Stimulated activated CD8-positive, alpha-beta memory T cell treated with anti-CD3 and anti-CD28 coated beads, Interleukin-15, amount 100 ng/mL, for 24 hours (primary cell): ENCODE measurements at places on chromosomes 2 and 18.

DNA sequence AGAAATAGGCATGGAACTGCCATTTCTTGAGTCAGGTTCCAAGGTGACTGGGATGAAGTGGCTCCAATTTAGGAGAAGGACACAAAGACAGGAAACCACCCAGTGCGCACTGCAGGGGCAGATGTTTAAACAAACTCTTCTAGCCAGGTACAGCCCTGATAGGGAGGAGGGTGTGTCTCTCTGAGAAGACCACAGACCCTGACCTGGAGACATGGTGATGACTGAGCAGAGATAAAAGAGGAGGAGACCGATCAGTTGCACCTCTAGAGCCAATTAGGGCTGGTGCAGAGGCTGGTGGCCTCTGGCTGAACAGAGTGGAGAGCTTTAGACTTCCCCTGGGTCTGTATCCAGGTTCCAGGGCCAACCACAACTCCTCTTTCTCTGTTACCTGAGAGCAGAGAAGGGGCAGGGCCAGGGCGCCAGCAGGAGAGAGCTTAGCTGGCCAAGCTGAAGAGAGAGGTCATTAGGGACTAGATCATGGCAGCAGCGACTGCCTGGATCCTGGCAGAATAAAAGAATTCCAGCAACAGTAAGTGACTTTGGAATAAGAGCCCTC is 5.4 kb upstream of the SPOPL start:
- no peak for DNase-seq

- DNase-seq, result no peak
These were observed 348.7 kb upstream of the CDH20 start for GRCh38 chr18:60984510-60984909.

- DNase-seq, result no peak
These were observed 128.9 kb downstream of the WDSUB1 start for GRCh38 chr2:159157361-159158209.

- no peak for DNase-seq
These were observed 253.0 kb downstream of the DCDC2C start for GRCh38 chr2:3956406-3956805.

DNA sequence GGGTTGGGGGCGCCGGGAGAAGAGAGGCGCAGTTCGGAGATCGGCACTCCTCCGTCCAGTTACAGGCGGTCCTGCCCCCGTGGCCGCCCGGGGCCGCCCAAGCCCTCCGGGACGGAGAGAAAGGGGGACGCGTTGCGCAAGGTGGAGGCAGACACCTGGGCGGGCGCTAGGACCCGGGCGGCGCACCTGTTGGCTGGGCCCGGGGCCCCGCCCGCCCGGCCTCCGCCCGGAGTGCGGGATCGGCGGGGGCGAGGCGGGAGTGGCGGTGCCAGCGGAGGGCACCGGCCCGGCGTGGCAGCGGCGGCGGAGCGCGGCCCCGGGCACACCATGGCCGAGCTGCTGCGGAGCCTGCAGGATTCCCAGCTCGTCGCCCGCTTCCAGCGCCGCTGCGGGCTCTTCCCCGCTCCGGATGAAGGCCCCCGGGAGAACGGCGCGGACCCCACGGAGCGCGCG is at the start of gene SGPP2:
TSS of gene SGPP2 (plus strand) at position 268 of the 453 bp plus-strand sequence. CDS start at position 328, 60 bp downstream.
- no peak for DNase-seq

- no peak for DNase-seq
These were observed 12.6 kb downstream of the NDUFAF7 start for GRCh38 chr2:37244017-37244416.

DNA sequence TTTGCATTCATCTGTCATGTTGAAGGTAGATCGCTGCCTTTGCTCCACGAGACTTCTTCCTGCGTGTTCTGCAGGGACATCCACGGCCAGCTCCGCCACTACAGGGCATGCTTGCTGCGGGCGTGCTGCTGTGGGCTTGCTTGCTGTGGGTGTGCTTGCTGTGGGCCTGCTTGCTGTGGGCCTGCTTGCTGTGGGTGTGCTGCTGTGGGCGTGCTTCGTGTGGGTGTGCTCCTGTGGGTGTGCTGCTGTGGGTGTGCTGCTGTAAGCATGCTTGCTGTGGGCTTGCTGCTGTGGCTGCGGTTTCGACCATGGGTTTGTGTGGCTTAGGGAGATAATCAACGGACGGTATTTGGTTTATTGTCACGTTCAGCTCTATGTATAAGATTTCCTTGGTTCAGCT is 161.3 kb upstream of the NFATC1 start:
- DNase-seq, result no peak

DNA sequence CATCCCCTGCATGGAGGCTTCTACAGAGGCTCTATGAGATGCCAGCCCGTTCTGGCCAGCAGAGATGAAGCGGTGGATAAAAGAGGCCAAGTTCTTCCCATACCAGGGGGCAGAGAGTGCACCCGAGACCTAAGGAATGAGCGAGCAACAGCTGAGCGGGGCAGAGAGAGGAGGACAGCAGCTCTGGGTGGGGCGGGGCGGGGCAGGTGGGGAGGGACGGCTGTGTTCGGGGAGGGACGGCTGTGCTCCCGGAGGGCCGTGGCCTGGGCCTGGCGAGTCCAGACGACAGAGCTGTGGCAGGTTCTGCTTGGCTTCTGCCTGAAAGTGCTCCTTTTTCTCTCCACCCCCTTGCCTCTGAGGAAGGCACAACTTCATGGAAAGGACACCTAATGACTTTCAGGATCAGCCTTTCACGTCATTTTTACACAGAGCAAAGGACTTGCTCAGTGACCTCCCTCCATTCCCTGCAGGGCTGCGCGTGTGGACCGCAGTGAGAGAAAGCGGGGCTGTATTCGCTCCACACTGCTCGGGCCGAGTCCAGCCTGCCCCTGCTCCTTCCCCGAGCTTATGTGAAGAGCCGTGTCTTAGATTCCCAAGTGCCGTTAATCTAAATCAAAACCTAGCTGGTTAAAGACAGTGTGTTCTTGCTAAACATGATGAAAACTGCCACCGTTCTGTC is 232.9 kb downstream of the HDAC4 start:
- DNase-seq, result no peak

DNA sequence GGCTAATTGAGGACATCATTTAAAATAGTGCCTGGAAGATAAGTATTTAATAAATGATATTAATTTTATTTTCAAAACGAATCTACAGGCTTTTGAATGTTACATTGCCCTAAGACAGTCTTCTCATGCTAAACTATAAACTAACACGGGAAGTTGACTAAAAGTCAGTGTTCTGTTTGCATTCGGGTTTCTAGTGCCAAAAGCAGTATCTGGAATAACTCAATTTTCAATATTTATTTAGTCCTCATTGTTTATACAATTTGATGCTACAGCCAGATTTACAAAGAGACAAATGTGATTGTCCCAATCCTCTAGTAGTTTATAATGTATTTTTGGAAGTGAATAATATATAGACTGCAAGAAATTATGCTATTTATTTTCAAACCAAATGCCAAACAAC is 429.2 kb downstream of the LRP1B start:
- no peak for DNase-seq

DNA sequence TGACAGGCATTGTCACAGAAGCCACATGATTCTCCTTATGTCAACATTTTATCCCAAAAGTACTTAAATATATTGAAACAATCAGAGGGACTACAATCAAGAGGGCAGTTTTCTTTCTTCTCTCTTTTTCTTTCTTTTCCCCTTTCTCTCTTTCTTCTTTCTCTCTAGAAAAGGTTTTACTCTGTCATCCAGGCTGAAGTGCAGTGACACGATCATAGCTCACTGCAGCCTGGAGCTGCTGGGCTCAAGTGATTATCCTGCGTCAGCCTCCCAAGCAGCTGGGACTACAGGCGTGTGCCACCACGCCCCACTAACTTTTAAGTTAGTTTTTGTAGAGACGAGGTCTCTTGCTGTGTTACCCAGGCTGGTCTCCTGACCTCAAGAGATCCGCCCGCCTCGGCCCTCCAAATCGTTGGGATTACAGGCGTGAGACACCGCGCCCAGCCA is 1.0 kb upstream of the PRKD3 start:
- no peak for DNase-seq

- no peak for DNase-seq
These were observed 66.2 kb downstream of the LPIN1 start for GRCh38 chr2:11812466-11813248.

DNA sequence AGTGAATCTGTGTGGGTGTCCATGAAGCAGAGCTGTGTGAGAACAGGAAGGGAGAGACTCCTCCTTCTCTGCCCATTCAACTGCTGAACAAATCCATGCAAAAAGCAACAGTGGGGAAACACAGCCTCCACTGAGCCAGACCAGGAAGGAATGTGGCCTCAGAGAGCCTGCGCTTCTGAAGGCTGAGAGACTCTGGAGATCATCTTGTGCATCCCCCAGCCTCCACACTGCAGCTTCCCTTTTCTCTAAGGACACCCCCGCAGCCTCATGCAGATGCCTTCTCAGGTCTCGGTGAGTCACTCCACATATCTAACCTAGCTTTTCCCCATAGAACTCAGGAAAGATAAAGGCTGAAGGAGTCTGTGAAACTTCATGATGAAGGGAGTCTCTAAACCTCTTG is 402.9 kb downstream of the TNS1 start:
- no peak for DNase-seq

GRCh38 chr2:158755310-158756087 is 39.6 kb upstream of the DAPL1 start:
- DNase-seq, result no peak

- DNase-seq, result no peak
These were observed 443.2 kb upstream of the SPHKAP start for GRCh38 chr2:228624733-228625132.

- DNase-seq, result no peak
These were observed 10.4 kb upstream of the FAM228A start for GRCh38 chr2:24164416-24164973.

GRCh38 chr2:174778085-174778981 is 14.1 kb upstream of the CHRNA1 start:
- peak; percentile 10 for DNase-seq

DNA sequence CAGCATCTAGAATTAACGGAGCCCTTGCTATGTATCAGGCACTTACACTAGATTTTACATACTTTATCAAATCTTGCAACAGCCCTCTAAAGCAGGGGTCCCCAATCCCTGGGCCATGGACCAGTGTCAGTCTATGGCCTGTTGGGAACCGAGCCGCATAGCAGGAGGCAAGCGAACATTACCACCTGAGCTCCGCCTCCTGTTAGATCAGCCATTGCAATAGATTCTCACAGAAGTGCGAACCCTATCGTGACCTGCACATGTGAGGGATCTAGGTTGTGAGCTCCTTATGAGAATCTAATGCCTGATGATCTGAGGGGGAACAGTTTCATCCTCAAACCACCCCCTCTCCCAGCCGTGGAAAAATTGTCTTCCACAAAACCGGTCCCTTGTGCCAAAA is 13.4 kb downstream of the DNAJB2 start:
- DNase-seq, result no peak

DNA sequence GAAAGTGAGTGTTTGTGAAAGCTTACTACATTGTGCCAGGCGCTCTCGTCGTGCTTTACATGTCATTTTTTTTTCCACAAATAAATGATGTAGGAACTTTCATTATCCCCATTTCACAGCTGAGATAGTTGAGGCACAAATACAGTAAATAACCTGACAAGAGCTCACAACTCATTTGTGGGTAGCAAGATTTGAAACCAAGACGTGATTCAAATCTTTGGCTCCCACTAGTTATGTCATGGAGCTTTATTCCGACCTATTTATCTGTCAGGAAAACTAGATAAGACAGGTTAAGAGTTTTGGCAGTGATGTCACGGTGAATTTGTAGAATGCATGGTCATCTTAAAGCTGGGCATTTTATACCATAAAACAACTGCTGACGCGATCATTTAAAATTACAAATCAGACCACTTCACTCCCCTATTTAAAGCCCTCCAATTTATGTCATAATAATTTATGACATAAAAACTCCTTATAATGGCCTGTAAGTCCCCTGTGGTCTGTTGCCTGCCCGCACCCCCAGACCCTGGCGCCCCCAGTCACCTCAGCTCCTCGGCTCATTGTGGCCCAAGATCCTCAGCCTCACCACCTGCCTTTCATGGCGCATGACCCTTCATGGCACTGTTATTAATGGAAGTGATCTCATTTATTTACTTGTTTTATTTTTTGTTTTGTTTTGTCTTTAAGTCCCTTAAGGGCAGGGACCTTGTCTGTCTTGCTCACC is 678 bp upstream of the ZNF24 start:
- DNase-seq, result no peak

DNA sequence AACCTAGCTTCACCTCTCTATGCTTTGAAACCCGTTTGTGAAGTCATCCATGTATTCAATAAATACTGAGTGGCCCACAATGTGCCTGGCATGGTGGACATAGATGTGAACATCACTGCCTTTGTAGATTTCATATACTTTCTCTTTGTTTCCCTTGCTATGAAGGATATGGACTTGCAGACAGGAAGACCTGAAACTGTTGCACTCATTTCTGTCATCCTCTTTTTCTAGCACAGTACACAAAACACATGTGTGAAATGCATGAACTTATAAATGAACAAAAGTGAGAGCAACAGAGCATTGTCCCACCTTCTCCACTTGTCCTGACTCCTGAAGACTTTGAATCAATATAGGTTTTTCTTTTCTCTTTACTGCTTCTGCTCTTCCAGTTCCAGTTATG is 249.4 kb upstream of the LINC00305 start:
- no peak for DNase-seq

DNA sequence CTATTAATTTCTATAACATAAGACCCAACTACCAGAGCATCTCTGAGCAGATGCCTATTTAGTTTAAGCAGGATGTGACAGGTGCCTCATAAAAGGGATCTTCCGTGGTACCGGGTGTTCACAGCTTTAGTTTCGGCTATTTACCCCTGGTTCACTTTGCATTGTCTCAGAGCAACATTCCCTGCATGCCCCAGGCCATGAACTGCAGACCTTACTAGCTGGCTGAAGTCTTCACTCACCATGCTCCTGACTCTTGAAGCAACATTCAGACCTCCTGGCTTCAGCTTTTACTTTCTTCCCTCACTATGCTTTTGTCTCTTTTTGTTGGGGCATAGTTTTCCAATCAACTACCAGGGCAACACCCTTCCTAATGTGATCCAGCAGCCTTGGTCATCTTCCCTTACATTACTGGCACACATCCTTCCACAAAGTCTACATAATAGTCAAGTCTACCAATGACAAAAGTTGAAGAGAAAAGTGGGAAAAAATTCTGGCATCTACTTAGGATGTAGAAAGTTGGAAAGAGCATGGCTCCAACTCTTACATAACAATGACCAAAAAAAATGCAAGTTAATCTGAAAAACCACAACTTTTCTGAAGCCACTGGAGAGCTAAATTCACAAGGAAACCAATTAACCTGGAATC is 99.2 kb downstream of the SESTD1 start:
- DNase-seq, result no peak

DNA sequence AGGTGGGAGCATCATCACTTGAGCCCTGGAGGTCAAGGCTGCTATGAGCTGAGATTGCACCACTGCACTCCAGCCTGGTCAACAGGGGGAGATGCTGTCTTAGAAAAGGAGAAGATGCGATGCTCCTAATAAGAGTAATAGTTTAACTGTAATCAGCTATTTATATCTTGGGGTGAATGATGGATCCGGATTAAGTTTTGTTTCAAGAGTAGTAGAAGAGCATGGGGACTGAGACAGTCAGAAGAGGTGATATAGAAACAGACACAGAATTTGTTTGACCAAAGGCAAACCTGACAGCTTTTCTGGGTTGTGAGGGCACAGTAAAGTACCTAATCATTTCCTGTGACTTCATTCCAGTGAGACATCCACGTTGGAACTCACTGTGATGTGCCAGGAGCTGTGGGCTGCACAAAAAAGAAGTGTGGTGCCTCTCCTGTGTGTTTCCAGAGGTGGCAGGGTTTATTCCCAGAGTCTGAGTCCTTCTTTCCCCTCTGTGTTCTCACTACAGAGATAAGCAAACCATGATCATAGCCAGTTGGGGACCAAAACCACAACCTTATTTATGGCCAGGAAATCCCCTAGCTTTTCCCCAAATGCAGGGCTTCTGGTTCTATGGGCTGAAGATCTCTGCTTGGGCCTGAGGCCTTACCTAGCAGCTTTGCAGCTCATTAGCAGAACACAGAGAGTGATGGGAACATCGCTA is 113.7 kb downstream of the XRCC5 start:
- DNase-seq, result no peak

- no peak for DNase-seq
These were observed 19.0 kb downstream of the CEP68 start for GRCh38 chr2:65075176-65075575.
